ENCODE measurements at places on chromosomes 2 and 18. TPM values are rescaled to one million over a fixed set of nuclear protein-coding genes. Genes with fewer than 3 reads are reported as not detected.

DNA sequence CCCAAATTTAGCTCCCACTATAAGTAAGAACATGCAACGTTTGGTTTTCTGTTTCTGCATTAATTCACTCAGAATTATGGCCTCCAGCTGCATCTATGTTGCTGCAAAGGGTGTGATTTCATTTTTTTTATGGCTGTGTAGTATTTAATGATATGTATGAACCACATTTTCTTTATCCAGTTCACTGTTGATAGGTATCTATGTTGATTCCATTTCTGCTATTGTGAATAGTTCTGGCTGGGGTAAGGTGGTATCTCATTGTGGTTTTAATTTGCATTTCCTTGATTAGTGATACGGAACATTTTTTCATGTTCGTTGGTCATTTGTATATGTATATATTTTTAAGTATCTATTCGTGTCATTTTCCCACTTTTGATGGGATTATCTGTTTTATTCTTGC lies 674.3 kb downstream of the NUP35 start:
- DNase-seq: no peak

The REEP1 gene
- total RNA-seq: 0.26 TPM

GRCh38 chr2:73156539-73157124 lies 43.9 kb upstream of the RAB11FIP5 start:
- DNase-seq: no peak

- DNase-seq: no peak
These were observed 98.3 kb upstream of the UGP2 start for GRCh38 chr2:63743170-63743981.

GRCh38 chr18:4455113-4455811 lies at the start of gene DLGAP1:
Gene DLGAP1, minus strand, starts transcription at chr18:4455307.
- no peak for DNase-seq

DNA sequence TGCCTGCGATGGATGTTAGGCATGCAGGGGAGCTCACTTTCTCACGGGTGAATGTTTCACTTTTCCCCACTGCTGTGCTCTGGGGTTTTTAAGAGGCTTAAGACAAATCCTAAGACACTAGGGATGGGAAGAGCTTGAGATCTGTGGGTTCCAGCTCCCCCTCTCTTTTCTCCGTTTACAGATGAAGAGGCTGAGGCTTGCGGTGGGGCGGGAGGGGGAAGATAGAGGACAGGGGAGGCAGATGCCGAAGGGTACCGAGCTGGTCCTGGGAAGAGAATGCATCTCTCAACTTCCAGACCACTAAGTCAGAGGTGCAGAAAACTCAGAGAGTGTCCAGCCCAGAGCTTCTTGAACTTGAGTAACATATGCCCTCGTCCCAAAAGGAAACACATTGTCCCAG lies 8.2 kb upstream of the ATOH8 start:
- no peak for DNase-seq

The ASB18 gene
- total RNA-seq: not detected

The ANKRD29 gene
- total RNA-seq: 0.46 TPM

- no peak for DNase-seq
These were observed 62.5 kb downstream of the LYPD6B start for GRCh38 chr2:149100739-149101699.

The RGPD6 gene
- total RNA-seq: 23.0 TPM

The CPS1 gene
- 18.0 TPM for total RNA-seq

The AMMECR1L gene
- total RNA-seq: 22.5 TPM

The TTC21B gene
- total RNA-seq: 24.2 TPM

DNA sequence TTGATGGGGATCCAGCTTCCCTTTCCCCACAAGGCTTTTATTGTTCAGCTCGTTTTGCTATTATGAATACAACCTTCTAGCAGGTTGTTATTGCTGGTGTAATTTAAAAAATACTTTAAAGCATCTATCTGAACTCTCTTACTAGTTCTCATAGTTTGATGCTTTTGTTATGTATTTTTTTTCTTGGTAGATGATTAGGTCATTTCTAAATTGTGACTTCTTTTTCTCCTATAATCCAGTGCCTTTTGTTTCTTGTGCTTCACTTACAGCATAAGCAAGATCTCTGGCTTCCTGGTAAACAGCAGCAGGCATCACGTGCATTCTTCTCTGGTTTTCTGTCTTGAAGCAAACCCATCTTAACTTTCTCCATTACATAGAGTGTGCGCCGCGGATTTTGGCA lies 96.1 kb downstream of the FAM168B start:
- no peak for DNase-seq

- DNase-seq: no peak
These were observed 4.9 kb upstream of the ST3GAL5 start for GRCh38 chr2:85893428-85894258.

The AQP12B gene
- not detected for total RNA-seq

The DAPL1 gene
- total RNA-seq: not detected

DNA sequence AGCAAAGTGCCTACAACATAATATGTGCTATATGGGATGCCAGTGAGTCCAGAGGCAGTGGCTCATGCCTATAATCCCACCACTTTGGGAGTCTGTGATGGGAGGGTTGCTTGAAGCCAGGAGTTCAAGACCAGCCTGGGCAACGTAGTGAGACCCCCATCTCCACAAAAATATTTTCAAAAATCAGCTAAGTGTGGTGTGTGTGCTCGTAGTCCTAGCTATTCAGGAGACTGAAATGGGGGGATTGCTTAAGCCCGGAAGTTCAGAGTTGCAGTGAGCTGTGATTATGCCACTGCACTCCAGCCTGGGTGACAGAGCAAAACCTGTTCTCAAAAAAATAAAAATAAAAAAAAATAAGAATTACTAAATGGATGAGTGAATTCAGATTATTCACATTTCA lies 23.4 kb downstream of the OTX1 start:
- DNase-seq: no peak

DNA sequence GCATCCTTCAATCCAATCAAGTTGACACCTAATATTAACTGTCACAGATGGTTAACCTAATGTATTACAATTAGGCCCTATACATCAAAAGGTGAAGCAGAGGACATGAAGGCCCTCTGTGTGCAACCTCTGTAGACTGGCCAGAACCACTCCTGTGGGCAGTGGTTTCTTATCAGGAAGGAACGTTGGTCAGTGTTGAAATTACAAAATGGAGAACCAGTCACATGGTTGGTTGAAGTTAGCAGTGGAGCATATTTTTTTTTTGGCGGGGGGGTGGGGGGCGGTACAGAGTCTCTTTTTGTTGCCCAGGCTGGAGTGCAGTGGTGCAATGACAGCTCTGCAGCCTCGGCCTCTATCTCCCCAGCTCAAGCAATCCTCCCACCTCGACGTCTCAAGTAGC lies 19.8 kb downstream of the RNU2-63P start:
- DNase-seq: no peak

DNA sequence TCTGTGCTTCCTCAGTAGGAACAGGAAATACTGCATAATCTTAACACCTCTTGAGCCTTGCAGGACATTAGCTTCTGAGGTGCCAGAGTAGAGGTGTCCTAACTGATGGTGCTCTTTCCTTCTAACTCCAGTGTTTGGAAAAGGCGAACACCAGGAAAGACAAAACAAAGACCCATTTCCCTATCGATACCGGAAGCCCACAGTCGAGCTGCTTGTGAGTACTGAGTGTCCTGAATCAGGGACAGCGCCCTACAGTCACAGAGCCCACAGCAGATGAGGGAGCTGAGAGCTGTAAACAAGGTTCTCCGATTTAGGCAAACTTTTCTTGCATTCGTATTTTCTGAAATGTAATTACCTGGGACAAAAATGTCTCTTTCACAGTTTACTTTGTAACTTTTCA lies 50.7 kb downstream of the SLC14A2 start:
- no peak for DNase-seq

- no peak for DNase-seq
These were observed 164.4 kb downstream of the PDE11A start for GRCh38 chr2:177908182-177908581.

The SULT6B1 gene
- total RNA-seq: not detected

DNA sequence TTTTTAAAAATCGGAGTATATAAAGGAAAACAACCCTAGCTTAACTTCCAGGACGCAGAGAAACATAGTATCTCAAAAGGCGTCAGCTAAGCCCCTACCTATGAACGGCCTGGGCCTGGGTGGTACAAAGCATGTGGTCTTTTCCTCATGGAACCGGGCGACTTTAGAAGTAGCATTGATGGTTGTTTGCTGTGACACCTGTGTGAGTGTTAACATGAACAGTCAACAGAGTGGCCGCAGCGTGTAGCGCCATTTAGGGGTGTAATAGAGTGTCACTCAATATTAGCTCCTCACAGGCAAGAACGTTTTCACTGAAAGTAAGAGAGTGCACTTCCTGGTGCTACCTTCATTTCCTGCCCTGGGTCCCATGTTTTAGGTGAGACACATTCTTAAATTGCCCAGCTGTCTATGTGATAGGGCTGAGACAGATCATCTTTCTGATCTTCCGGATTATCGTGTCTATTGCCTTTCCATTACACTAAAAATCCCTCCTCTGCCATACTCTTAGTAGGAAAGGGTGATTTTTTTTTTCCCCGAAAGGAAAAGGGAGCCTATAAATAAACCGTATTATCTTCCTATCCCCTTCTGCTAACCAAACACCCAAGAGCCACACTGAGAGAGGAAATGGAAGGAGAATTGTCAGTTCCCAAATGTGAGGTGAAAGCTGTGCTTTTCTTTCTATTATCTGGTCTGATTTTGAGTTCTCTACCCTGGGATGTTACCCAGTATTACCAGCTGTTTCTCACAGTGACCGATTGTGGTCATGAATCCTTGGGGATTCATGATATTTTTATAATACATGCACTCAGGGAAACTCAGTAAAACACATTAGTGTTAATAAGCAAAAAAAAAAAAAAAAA lies 1.3 kb downstream of the GORASP2 start:
- DNase-seq: no peak

GRCh38 chr2:88342749-88343148 lies 109.7 kb downstream of the FOXI3 start:
- DNase-seq: no peak

- no peak for DNase-seq
These were observed 21.1 kb downstream of the KIF5C start for GRCh38 chr2:148896136-148896535.

The SLC38A11 gene
- total RNA-seq: not detected

The TWSG1 gene
- 116 TPM for total RNA-seq

The TBR1 gene
- total RNA-seq: 0.04 TPM

DNA sequence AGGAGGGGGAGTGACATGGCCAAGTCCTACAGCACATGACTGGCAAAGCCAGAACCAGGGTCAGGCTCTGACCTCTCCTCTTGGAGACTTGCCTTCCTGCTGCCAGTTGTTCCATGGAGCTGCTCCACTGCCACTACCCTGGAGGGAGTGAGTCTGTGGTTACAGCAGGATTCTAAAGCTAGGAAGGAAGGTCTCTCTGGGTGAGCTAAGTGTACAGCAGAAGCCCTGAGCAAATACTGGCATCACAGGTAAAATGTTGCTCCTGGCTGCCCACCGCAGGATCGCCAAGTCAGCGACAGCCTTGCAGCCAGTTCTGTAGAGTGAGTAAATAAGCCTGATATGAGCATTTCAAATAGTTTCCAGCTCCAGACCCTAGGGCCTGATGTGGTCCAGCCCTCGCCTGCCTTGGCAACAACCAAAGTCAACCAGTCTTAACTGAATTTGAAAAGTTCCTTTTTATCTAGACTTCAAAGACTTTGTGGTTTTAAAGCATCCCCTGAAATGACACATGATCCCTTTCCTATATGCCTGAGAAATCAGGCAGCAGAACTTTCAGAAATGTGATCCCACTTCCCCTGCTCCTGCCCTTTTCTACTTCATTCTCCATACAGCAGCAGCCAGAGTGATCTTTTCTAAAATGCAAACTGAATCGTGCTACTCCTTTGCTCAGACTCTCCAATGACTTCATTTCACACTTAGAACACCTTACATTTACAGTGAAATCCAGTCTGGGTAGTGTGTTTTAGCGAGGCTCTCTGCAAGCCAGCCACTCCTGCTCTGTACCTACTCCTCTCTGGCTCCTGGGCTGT lies 114.3 kb downstream of the MGAT5 start:
- no peak for DNase-seq

DNA sequence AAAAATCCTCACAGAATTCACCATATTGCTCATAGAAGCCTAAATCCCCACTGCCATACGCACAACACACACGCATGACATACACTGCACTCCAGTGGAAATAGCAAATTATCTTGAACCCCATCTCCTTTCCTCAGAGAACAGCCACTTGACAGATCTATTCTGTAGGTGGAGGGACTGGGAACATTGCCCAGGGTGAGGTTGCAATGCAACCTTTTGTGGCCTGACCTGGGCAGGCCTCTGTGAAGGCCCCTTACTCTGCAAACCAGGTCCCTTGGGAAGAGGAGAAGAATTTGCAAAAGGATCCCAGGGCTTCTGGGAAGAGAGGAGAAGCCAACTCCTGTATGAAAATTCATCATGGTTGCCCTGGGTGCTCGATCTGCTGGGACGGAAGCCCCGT lies 51.9 kb downstream of the SDC1 start:
- no peak for DNase-seq

- DNase-seq: no peak
These were observed 85.4 kb downstream of the ITGB1BP1 start for GRCh38 chr2:9337901-9338300.

DNA sequence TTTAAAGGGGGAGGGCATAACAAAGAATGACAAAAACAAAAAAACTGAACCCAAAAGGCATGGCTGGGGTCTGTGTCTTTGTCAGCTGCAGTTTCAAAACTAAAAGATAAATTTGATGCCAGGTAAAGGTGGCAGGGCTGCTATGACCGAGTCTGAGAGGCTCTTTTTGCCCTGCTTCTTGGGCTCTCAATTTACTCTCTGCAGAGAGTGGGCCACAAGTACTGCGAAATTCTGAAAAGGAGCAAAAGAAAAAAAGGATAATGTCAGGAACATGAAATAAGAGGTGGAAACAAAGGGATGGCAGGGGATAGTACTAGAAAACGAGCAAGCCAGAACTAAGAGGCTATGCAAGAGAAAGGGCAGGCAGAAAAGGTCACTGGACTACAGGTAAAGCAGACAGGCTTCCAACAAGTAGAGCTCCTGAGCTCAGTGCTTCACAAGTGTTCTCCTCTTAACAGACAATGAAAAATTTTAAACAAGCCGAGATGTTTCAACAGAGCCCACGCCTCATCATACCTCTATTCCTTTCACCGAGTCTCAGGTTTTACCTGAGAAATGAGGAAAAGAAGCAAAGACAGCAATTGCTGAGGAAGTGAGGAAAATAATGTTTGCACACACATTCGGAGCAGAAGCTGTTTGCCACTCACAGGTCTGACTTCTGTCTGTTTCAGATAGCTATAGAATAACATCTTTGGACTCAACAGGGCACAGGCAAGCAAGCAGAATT lies 7.3 kb downstream of the IRS1 start:
- DNase-seq: no peak

DNA sequence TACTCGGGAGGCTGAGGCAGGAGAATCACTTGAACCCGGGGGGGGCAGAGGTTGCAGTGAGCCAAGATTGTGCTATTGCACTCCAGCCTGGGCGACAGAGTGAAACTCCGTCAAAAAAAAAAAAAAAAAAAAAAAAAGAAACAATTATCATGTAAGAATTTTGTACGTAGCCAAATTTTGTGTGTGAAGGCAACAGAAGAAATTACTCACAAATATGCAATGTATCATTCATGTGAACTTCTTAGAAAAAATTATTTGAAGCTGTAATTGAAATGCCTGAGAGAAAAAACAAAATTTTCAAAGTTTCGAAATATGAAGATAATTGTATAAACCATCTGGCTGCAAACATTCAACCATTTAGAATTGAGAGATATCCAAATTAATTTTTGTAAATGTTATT lies 204.8 kb upstream of the PARD3B start:
- no peak for DNase-seq

The CD207 gene
- total RNA-seq: not detected

GRCh38 chr2:198004173-198004572 lies 199.8 kb downstream of the PLCL1 start:
- no peak for DNase-seq

- DNase-seq: no peak
These were observed 50.6 kb downstream of the SLC16A14 start for GRCh38 chr2:230018153-230018552.
